Activated CD8-positive, alpha-beta memory T cell treated with anti-CD3 and anti-CD28 coated beads, Interleukin-2, amount 50 U/mL, for 48 hours (primary cell): ENCODE measurements at places on chromosomes 2 and 18.

DNA sequence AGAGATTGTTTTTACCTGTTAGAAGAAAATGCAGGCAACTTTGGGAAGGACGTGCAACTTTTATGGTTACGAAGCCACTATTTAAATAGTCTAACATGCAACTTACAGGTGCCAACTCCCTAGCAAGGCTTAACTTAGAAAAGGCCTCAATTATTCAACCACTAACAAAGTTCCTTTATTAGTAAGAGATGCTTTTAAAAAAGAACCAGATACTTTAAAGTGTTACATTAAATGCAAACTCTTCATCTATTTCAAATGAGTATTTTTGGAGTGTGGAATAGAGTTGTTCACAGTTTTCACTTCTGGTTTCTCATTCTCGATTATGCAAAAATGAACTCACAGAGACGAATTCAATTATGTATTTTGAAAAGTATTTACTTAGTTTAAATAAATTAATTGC is 51.7 kb downstream of the PELI1 start:
- DNase-seq, result no peak

- no peak for DNase-seq
Observed at GRCh38 chr2:39359453-39360038, 77.5 kb downstream of the MAP4K3 start.

DNA sequence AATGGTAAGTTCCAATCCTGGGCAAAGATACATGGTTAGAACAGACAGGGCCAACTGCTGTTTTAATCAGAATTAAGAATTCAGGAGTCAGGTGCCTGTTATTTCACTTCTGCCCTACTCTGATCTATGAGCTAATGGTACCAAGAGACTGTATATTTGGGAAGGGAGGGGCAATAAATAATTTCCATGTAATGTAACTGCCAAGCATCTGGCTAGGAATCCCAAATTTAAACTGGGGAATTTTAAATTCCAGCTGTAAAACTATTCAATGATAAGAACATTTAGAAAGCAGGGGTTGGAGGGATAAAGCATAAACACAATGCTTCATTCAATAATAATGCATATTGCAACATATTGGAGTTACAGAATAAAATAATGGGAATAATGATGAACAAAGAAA is 49.7 kb downstream of the SCN7A start:
- no peak for DNase-seq

DNA sequence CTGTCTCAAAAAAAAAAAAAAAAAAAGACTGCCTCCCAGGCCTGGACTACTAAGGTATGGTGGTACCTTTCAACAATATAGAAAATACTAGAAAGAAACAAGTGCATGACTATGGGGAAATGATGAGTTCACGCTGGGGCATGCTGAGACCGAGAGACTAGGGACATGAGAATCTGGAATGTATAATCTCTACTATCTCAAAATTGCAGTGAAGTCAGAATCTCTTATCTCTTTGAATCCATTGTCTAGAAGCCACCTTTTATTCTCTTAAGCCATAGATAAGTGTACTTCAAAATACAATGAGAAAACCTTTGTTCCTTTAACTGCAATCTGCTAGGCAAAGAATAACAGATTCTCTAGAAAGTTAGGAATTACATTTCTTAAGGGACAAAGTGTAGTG is 5.6 kb downstream of the FRZB start:
- no peak for DNase-seq

DNA sequence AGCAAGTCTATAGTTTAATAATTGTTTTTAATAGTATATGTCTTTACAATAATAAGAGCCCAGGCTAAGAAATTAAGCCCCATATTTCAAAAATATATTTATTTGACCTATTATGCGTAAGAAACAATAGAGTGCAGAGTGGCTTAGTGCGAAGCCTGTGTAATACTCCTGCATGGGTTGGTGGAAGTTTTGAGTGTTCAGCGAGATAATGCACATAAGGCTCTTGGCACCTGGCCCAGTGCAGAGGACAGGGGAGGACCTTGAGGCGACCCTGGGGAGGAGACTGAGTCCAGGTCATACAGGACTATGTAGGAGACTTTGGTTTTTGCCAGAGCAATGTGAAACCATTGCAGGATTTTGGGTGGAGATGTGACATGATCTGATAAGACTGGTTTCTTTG is 132.4 kb upstream of the ST6GAL2 start:
- no peak for DNase-seq

DNA sequence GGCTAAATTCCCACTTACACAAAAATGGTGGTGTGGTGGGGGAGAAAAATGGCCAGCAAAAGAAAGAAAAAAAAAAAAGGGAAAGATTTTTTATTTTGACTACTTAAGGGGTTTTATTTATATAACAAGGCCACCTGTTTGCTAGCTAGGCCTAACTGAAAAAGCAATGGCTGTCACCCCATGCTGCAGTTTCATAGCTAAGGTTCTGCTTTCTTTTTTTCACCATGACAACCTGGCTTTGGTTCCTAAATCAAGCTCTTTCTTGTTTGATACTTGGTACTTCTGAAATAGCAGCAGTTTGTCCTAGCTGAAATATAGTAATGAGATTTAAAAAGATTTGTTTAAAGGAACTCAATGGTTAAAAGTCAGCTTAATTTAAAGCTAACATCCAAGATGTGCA is 433.2 kb upstream of the MEX3C start:
- no peak for DNase-seq

GRCh38 chr2:206211657-206212255 is 52.1 kb downstream of the EEF1B2 start:
- DNase-seq, result no peak

- DNase-seq, result no peak
Observed at GRCh38 chr2:118049140-118049815, 35.4 kb upstream of the CCDC93 start.

GRCh38 chr2:237774811-237775553 is 23.6 kb upstream of the RBM44 start:
- no peak for DNase-seq
